ENCODE measurements at places on chromosomes 5 and 9.
A peak's percentile ranks its signal among the peaks of the same experiment; 100 is the strongest.

DNA sequence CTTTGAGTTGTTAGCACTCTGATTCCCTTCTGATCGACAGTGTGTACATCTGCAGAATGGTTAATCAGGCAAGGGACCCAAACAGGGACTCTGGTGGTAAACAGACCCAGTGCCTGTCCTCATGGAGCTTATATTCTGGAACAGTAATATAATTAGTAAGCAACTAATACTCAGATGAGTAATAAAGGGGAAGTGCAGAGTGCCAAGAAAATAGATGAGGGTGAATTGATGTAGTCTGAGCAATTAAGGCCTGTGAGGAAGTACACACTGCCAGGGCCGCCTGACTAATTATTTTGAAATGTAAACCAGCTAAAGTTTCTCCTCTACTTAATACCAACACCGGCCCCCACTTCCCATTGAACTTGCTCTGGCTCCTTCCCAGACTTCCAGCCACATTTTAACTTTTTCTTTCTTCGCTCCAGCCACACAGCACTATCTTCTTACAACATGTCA is 4.2 kb downstream of the DHX29 start:
- no peak for DNase-seq

GRCh38 chr9:90308691-90309090 is 333.9 kb downstream of the DIRAS2 start:
- DNase-seq = no peak

- no peak for DNase-seq
Measured at GRCh38 chr9:79431019-79431679, 140.6 kb upstream of the TLE4 start.

- DNase-seq = no peak
Measured at GRCh38 chr9:122526602-122527001, 491 bp downstream of the OR1N1 start.

GRCh38 chr9:117734082-117734481 is 29.9 kb downstream of the TLR4 start:
- no peak for DNase-seq

GRCh38 chr5:136222580-136223235 is 29.7 kb upstream of the SMIM32 start:
- DNase-seq = no peak

DNA sequence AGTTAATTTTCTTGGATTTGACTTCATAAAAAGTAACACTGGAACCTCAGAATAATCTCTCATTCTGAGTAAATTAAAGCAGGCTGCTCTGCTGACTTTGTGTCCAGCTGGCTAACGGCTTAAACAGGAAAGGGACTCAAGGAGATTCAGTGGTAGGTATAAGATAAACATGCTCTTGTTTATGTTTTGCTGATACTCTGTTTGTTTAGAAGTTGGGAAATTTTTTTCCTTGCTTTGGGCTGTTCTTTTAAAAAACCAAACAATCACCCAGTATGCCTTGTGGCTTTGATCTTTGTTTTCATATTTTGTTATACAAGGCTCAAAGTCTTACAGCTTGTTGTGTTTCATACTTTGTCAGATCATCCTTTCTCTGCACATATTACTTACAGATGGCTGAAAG is 237.6 kb upstream of the RIOK2 start:
- no peak for DNase-seq

GRCh38 chr5:176360894-176361436 is 599 bp downstream of the KIAA1191 start:
- DNase-seq = peak; percentile 28

DNA sequence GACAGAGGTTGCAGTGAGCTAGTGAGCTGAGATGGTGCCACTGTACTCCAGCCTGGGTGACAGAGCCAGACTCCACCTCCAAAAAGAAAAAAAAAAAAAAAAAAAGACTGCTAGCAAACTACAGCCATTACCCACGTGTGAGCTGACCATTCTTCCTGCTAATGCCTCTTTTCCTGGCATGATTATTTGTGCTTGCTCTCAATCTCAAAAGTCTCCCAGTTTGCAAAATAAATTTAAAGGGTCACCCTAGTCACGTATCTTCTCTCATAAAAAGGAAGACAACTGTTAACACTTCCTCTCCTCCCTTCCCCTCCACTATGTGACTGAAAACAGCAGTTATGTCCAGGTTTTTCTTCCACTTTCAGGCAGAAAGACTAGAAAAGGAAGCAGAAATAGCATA is 37.2 kb downstream of the TRIM36 start:
- no peak for DNase-seq

- DNase-seq = no peak
Measured at GRCh38 chr9:89442501-89442978, 55.4 kb downstream of the SEMA4D start.

GRCh38 chr5:146068206-146068605 is 37.2 kb downstream of the PLAC8L1 start:
- DNase-seq = no peak

DNA sequence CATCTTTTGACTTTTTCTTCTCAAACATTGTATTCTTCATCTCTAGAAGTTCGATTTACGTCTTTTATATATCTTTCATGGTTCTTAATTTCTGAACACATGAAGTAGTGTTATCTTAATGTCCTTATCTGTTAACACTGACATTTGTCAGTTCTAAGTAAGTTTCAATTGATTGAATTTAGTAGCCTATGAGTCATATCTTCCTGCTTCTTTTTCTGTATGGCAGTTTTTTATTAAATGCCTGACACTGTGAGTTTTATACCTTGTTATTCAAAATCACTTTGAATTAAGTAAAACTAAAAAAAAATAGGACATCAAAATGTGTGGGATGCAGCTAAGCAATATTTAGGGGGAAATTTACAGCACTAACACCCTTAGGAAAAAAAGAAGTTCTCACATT is 707.0 kb upstream of the ACO1 start:
- DNase-seq = no peak

GRCh38 chr9:74960561-74960960 is 7.8 kb upstream of the C9orf40 start:
- no peak for DNase-seq

DNA sequence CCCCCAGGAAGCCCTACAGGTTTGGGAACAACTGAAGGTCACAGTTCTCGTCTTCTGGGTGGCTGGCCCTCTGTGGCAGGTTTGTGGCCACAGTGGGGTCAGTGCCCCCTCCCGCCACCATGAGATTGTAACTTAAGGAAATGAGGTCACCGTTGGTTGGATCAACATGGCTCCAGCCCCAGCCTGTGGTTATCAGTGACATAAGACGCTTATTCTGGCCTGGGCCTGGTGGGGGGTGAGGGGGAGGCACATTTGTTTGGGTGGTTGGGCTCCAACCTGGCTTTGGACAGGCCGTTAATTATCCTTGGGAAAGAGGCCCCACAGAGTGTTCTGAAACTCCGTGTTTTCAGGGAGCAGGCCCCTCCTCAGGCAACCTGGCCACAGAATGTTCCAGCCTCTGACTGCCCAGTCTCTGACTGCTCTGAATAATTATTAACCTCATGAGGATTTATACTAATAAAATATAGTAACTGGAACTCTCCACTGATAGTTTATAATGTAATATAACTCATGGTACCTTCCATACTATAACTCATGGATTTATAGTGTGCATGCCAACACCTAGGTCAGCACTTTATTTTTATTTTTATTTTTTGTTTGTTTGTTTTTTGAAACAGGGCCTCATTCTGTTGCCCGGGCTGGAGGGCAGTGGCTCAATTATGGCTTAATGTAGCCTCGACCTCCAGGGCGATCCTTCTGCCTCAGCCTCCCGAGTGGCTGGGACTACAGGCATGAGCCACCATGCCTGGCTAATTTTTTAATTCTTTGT is 58.0 kb upstream of the RPL26L1 start:
- no peak for DNase-seq

DNA sequence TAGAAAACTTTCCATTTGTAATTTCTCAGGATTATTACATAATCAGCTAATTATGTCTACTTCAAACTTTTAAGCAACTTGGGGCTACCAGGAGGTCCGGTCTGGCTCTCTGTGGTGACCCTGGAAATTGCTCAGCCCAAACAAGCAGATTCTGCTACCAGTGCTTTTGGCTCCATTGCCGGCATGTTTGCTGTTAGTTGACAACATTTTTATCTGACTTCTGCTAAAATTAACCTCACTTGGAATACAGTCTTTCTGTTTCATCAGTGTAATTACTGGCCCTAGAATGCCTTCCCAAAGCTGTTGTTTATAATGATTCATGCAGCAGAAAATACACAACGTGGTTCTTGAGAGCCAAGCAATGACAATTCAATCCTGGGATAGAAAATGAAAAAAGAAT is 38.5 kb upstream of the FAM81B start:
- no peak for DNase-seq

DNA sequence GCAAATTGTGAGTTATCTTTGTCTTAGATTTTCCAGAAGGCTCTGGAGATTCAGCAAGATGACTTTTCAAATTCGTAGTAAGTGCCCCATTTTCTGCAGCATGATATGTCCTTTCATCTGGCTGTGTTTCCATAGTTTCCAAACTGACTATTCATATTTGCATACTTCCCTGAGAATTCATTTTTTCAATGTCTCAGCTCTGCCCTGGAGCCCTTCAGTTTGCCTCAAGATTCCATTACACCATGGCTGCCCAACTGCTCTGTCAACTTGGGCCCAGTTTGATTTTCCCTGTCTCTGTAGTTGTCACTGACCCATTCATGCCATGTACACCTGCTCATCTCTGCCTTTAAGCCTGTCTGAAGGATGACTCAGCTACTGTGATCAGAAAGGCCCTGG is 94.2 kb upstream of the RUSC2 start:
- no peak for DNase-seq

- no peak for DNase-seq
Measured at GRCh38 chr9:29838491-29839020, 2265.3 kb upstream of the C9orf72 start.

GRCh38 chr9:127452691-127453090 is 1.4 kb downstream of the LRSAM1 start:
- no peak for DNase-seq

- DNase-seq = no peak
Measured at GRCh38 chr5:89260254-89260653, 377.3 kb upstream of the MEF2C start.

- no peak for DNase-seq
Measured at GRCh38 chr5:80149161-80149609, 106.7 kb downstream of the SERINC5 start.

GRCh38 chr9:89550346-89550927 is 52.5 kb upstream of the SEMA4D start:
- DNase-seq = no peak
